Small intestine (tissue), 16 donors: ENCODE measurements at places on chromosomes 1 and 21.
A peak's percentile ranks its signal among the peaks of the same experiment; 100 is the strongest.

DNA sequence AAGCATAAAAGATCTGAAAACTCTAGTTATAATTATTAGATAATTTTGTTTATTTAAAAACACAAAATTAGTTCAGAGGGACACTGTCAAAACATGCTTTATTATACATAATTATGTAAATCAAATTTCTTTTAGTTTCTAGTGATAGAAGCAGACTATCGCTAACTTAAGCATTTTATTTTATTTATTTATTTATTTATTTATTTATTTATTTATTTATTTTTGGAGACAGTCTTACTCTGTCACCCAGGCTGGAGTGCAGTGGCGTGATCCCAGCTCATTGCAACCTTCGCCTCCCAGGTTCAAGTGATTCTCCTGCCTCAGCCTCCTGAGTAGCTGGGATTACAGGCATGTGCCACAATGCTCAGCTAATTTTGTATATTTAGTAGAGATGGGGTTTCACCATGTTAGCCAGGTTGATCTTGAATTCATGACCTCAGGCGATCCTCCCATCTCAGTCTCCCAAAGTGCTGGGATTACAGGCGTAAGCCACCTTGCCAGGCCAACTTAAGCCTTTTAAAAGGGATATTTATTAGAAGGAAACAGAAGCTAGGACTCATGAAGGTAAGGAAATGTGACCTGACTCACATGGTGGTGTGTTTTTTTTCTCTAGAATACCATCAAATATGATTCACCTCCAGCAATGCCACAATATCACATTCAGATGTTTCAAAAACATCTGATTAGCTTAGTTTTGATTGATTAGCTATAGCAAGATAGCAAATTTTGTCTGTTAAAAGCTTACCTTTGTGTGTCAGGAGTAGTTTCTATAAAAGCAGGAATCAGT, 1357.4 kb upstream of the ADGRL4 start:
- H3K27ac ChIP-seq = no peak overlapping the region
- DNase-seq = no peak
- no peaks in the 10 kb centered on the region for H3K4me1 ChIP-seq
- no peaks in the 10 kb centered on the region for H3K27me3 ChIP-seq
- no peaks in the 10 kb centered on the region for H3K36me3 ChIP-seq

GRCh38 chr1:1243266-1243660, 3.3 kb downstream of the C1QTNF12 start:
- H3K4me1 ChIP-seq = no peaks in the 10 kb centered on the region
- peaks cover 52% of the 10 kb centered on the region for H3K27me3 ChIP-seq
- no peak overlapping the region for H3K27ac ChIP-seq
- H3K4me3 ChIP-seq = no peak overlapping the region
- H3K36me3 ChIP-seq = no peaks in the 10 kb centered on the region

DNA sequence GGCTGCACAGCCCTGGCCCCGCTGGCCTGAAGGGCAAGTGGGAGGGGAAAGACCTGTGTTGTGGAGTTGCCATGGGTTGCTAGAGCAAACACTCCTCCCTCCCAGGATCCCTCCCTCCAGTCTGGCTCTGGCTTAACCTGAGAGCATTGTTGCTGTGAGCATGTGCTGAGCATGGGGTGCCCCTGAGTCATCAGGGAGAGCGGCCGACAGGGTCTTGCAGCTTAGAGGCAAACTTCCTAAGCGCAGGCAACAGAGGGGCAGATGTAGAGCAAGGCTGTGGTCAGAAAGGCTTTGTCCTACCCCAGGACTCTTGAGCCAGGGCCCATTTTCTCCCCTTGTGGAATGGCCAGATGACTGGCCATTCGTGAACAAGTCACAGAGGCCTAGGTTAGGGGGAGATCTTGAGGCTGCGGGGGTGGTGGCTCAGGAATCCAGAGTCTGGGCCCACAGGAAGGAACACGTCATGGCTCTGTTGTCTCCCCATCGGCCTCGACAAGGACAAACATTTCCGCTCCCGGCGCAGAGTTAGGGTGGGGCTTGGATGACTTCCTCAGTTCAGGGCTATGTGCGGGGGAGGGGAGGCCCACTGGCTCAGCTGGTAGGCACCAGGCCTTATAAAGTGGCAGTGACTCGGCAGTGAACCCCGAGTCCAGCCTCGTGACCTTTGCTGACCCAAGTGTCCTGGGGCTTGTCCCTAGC, 362 bp upstream of the DYNLT4 start:
- H3K27me3 ChIP-seq = no peaks in the 10 kb centered on the region
- no peak overlapping the region for H3K4me3 ChIP-seq
- peaks cover 56% of the 10 kb centered on the region for H3K4me1 ChIP-seq
- H3K36me3 ChIP-seq = peaks cover 70% of the 10 kb centered on the region
- DNase-seq = peak; percentile 96
- H3K27ac ChIP-seq = peak overlapping the region; percentile 88

GRCh38 chr21:17045214-17045853, 467.5 kb upstream of the CXADR start:
- DNase-seq = no peak
- no peak overlapping the region for H3K4me3 ChIP-seq
- no peaks in the 10 kb centered on the region for H3K27me3 ChIP-seq
- H3K27ac ChIP-seq = no peak overlapping the region
- no peaks in the 10 kb centered on the region for H3K4me1 ChIP-seq

- no peaks in the 10 kb centered on the region for H3K4me1 ChIP-seq
- H3K27me3 ChIP-seq = no peaks in the 10 kb centered on the region
- DNase-seq = no peak
- H3K4me3 ChIP-seq = no peak overlapping the region
- H3K36me3 ChIP-seq = no peaks in the 10 kb centered on the region
Observed at GRCh38 chr1:58997637-58998036, 213.8 kb upstream of the JUN start.

- H3K36me3 ChIP-seq = no peaks in the 10 kb centered on the region
- no peak overlapping the region for H3K4me3 ChIP-seq
- H3K27me3 ChIP-seq = no peaks in the 10 kb centered on the region
- DNase-seq = no peak
- H3K27ac ChIP-seq = no peak overlapping the region
- no peaks in the 10 kb centered on the region for H3K4me1 ChIP-seq
Observed at GRCh38 chr1:177287270-177287669, 116.5 kb downstream of the BRINP2 start.

DNA sequence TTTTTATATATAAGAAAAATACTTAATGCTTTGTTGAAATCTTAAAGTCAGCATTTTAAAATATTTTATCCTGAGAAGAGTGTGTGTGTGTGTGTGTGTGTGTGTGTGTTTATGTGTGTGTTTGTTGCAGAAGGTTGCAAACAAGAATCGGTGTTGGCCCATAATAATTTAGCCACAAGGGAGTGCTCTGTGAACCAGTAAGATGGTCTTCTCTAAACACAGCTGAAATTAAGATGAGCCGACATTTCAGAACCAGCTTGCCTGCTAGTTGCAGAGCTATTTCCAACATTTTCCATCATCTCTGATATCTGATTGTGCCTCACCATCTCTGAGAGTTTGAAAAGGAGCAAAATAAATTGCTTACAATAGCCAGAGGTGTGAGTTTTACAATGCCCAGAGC, 158.8 kb upstream of the SGIP1 start:
- H3K27ac ChIP-seq = peak overlapping the region; percentile 84
- no peak for DNase-seq
- H3K36me3 ChIP-seq = no peaks in the 10 kb centered on the region
- peaks cover 12% of the 10 kb centered on the region for H3K4me1 ChIP-seq

GRCh38 chr1:10794724-10795275, 1.6 kb downstream of the CASZ1 start:
- no peaks in the 10 kb centered on the region for H3K4me1 ChIP-seq
- H3K27me3 ChIP-seq = no peaks in the 10 kb centered on the region
- H3K36me3 ChIP-seq = no peaks in the 10 kb centered on the region
- peak; percentile 71 for DNase-seq
- peak overlapping the region; percentile 83 for H3K4me3 ChIP-seq

GRCh38 chr1:151653397-151653796, 41.5 kb downstream of the SNX27 start:
- H3K36me3 ChIP-seq = no peaks in the 10 kb centered on the region
- DNase-seq = no peak
- no peak overlapping the region for H3K27ac ChIP-seq
- H3K27me3 ChIP-seq = no peaks in the 10 kb centered on the region
- H3K4me3 ChIP-seq = no peak overlapping the region

DNA sequence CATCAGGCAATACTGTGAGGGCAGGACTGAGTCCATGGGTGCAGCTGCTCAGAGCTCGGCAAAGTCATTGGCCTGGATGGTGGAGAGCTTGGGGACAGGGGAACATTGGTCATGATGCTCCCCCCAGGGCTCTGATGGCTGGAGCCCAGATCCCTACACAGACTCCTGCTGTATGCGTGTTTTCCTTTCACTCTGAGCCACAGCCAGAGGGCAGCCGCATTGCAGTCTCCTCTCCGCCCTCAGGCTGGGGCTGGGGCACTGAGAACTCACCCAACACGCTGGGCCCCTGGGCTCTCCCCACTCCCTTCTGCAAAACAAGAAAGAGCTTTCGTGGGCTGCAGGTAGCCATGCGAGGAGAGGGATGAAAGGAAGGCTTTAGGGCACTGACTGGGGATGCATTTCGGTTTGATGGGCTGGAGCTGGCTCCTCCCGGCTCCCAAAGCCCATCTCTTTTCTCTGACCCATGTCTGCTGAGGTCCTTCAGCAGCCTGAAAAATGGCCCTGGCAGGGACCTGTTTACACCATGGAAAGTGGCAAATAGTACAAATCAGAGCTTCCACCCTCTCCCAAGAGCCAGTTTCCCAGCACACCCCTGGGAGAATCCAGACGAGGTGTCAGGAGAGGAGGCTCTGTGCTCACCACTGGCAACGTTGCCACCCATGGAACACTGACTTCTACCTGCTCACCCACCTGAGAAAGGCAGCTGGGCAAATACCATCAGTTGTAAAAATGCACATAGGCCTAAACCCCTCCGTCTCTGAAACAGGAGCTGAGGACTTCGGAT, 43.8 kb downstream of the CAPN2 start:
- no peak overlapping the region for H3K4me3 ChIP-seq
- peaks cover 21% of the 10 kb centered on the region for H3K36me3 ChIP-seq
- no peak for DNase-seq
- peaks cover 3% of the 10 kb centered on the region for H3K4me1 ChIP-seq

DNA sequence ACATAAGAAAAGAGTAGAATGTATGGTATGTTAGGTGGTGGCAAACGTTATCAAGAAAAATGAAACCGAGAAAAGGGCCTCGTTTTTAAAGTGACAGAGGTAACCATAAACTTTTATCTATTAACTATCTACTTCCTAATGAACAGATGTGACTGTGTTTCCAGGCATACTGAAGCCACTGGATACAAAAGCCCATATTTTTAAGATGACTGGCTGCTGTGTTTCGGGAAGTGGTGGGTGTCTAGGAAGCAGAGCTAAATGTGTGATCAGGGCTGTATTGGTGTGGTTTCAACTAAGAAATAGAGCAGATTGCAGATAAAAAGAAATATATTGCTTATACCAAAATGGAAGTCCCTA, 71.8 kb downstream of the CHRM3 start:
- H3K4me3 ChIP-seq = no peak overlapping the region
- DNase-seq = no peak
- no peaks in the 10 kb centered on the region for H3K36me3 ChIP-seq
- H3K4me1 ChIP-seq = peaks cover 2% of the 10 kb centered on the region

GRCh38 chr1:113898241-113898814, 6.3 kb downstream of the AP4B1 start:
- no peaks in the 10 kb centered on the region for H3K27me3 ChIP-seq
- H3K4me1 ChIP-seq = peaks cover 18% of the 10 kb centered on the region
- peaks cover 29% of the 10 kb centered on the region for H3K36me3 ChIP-seq
- no peak overlapping the region for H3K4me3 ChIP-seq

DNA sequence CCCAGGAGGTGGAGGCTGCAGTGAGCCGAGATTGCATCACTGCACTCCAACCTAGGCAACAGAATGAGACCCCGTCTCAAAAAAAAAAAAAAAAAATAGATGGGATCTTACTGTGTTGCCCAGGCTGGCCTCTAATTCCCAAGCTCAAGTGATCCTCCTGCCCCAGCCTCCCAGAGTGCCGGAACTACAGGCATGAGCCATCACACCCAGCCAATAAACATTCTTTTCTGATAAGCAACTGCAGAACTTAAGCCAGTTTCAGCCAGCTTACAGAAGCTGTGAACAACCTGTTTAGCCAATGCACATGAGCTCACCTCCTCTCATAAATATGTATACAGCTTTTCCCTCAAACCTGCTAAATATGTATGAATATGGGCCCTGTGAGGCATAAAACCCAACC, 3.1 kb upstream of the MIIP start:
- no peak overlapping the region for H3K27ac ChIP-seq
- peak; percentile 24 for DNase-seq
- H3K36me3 ChIP-seq = no peaks in the 10 kb centered on the region
- H3K27me3 ChIP-seq = no peaks in the 10 kb centered on the region

DNA sequence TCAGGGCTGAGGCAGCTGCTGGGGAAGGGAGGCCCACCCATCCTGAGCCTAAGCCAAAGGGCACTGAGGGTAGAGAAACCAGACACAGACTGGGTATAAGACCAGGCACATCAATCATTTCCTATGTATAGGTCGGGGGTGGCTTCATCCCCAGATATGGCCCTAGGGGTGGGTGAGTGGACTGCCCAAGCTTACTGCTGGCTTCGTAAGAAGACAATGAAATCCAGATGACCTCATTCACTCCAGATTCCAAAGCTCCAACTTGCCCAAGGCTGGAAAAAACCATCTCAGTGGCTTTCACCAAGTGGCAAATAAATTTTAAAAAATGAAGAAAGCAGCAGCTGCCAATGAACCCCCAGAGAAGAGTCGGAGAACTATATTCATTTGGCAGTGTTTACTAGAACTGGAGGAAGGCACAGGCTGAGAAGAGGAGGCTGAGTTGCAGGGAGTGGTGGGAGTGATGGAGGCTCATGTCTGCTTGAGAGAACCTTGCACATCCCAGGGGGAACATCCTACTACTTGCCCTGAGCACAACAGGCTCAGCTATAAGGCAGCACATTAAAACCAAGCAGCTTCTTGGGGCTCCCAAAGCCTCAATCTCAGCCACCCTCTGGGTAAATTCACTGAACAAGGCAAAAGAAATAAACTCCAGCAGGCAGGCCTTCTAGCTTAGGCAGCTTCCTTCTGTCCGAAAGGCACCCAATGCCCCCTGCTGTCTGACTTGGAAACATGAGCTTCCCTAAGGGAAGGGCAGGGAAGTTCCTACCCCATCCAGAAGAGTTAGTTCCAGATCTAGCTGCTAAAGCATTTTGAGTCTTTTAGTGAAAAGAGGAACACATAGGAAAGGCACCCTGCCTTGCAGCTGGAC, 14.1 kb downstream of the PEA15 start:
- no peaks in the 10 kb centered on the region for H3K27me3 ChIP-seq
- DNase-seq = peak; percentile 51
- peaks cover 30% of the 10 kb centered on the region for H3K36me3 ChIP-seq
- H3K27ac ChIP-seq = no peak overlapping the region
- no peaks in the 10 kb centered on the region for H3K4me1 ChIP-seq

DNA sequence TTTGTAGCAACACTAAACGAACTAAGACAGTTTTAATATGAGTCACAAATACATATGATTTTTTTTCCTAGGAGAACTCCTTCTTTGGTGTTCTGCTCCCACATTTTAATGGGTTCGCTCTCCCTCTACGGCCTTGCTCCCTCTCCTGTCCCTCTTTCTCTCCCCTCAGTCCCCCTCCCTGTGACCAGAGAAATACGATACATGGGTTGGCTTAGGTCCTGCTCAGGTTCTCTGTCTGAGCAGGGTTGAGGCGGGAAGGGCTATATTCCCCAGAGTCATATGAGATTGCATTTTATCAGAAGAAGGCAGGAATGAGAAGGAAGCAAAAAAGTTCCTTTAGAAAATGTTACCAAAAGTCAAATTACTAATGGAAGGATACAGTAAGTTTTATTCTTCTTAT, 44.6 kb downstream of the UBE2U start:
- H3K4me1 ChIP-seq = no peaks in the 10 kb centered on the region
- no peaks in the 10 kb centered on the region for H3K27me3 ChIP-seq
- H3K36me3 ChIP-seq = no peaks in the 10 kb centered on the region
- DNase-seq = no peak
